ENCODE measurements at places on chromosomes 2 and 18.
A peak's percentile ranks its signal among the peaks of the same experiment; 100 is the strongest.

GRCh38 chr2:10447300-10447894 is 730 bp downstream of the ODC1 start:
- DNase-seq = peak; percentile 53

DNA sequence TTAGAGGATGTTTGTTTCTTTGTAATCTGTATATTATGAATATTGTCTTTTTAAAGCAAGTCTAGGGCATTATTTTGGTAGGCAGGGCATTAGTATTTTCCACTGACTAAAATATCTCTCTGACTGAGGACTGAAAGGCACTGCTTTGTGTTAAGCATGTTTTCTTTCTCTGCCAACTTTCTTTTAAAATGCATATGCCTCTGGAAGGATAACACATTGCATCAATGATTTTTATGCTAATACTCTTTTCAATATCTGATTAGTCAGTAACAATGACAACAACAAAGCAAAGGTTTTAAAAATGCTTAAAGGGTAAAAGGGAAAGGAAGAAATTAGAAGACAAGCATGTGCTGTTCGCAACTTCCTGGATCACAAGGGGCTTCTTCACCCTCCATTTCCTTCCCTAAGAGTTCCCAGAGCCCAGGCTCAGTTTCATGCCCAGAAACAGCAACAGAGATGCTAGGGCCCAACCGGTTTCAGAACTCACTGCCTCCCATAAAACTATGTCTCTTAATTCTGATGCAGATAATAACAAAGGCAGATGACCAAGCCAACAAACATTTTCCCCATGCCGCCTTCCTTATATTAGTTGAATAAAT is 786.8 kb upstream of the ACVR2A start:
- no peak for DNase-seq

GRCh38 chr2:236512902-236513435 is 56.7 kb upstream of the ACKR3 start:
- peak; percentile 53 for DNase-seq

- no peak for DNase-seq
Measured at GRCh38 chr2:120283649-120284048, 31.0 kb downstream of the RALB start.

- DNase-seq = no peak
Measured at GRCh38 chr2:205936446-205936845, 149.5 kb downstream of the INO80D start.

GRCh38 chr18:76315722-76316230 is 179.3 kb downstream of the ZNF516 start:
- DNase-seq = no peak

DNA sequence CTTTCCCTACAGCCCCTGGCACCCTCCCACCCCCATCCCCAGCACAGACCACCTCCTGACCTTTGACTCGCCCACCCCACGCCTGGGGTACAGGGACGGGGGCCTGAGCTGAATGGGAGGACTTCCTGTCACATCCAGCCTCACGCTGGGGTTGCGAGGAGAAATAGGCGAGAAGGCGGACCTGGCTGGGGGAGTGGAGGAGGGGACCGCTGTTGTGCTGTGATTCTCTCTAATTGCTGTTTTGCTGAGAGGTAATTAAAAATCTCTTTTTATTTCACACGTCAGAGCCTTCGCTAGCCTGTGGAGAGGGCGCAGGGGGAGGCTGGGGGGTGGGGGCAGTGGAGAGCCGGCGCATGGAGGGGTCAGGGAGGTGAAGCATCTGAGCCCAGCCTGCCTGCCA is 9.7 kb upstream of the ECEL1 start:
- no peak for DNase-seq

GRCh38 chr2:239394978-239395377 is 5.8 kb downstream of the HDAC4 start:
- no peak for DNase-seq

DNA sequence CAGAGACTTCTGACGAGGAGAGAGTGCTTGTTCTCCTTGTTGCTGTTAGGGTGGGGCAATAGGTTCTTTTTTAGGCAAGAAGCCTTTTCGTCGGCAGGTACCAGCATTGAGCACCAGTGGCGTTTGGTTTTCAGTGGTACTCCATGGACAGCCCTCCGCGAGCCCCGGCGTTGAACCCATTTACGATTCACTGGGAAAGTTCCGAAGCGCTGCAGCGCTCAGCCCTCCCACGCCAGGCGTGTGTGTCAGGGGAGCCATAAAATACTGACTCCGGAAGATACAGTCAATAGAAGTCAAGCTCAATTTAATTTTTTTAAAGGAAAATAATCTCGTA is 494 bp upstream of the ROCK1 start:
- DNase-seq = no peak

DNA sequence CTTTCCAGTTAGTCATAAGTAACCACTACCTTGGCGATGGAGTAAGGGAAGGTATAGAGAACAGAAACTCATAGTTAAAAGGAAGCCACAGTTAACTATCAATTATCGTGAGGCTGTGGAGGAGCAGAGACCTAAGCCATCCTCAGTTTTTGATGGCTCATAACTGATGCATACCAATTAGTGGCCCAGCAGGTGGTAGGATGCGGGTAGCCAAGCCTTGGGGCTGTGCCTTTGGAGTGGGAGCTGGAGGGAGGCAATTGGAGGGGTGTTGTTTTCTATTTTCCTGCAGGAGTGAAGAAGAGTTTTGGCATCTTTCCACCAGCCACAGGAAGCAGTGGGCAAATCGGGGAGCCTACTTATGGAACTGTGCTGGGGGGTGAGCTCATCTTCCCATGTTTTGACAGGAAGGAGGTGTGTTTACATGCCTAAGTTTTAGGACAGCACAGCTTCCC is 194.8 kb downstream of the TPGS2 start:
- no peak for DNase-seq

DNA sequence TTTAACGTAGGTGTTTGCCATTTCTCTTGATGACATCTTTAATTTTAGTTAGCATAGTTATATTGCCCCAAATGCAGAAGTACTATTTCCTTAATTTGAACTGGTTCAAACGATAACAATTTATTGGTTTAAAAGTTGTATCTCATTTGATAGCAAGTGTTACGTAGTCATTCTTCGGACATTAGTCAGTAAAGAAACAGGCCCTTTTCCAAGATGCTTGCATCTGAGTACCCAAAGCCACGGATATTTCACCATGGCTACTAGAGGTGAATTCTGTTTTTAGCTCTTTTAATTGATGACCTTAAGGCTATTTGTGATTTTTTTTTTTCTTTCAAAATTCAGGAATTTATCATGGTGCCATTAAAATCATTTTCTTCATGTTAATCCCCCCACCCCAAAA is 32.1 kb downstream of the GLS start:
- DNase-seq = no peak

GRCh38 chr2:71129114-71129901 is 721 bp downstream of the MCEE start:
- no peak for DNase-seq

DNA sequence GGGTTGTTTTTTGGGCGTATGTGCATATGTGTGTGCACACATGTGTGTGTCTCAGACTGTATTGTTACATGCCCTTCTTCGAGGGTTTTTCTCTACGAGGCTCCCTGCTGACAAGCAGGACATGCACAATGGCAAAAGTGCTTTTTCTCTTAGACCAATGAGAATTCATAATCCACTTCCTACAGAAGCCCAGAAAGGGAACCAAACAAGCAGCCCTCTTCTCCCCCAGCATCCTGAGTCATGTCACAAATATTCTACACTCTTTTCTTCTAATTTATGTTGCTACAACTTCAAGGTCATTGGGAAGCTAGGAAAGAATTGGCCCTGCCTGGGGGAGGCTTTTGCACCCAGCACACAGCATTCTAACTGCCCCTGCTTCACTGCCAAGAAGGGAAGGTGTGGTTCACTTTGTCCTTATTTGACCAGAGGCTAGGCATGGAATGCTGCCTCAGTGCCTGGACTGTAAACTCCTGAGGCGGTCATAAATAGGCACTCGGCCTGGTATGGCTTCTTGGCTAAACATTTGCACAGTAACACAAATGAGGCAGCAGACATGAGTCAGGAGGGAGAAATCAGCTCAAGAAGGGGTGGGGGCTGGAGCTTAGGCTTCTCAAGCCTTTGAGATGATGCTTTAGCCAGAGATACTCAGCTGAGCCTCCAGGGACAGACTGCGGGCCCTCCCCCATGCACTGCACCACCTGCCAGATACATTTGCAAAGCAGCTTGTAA is 92.7 kb upstream of the KLF7 start:
- peak; percentile 57 for DNase-seq

GRCh38 chr18:69686861-69687260 is 260.8 kb downstream of the CD226 start:
- DNase-seq = no peak

DNA sequence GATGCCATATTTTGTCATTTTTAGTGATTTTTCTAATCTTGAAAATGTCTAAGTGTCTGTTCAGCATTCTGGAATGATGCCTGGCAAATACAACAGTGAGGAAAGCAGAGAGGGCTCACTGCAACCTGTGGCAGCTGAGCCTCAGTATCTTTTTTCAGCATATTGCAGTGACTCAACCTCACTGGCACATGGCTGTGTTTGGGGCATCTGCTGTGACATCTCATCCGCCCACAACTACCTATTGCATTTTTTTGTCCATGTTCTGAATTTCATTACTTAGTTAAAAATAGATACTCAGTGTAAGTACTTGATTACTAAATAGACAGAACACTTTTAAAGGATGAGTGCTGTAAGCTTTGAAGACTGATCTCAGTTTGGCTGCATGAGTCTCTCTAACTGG is 10.7 kb downstream of the BABAM2 start:
- DNase-seq = peak; percentile 72

GRCh38 chr2:124382067-124382618 is 357.1 kb downstream of the CNTNAP5 start:
- DNase-seq = no peak

GRCh38 chr2:172397148-172397834 is 30.1 kb upstream of the ITGA6 start:
- DNase-seq = no peak

- no peak for DNase-seq
Measured at GRCh38 chr2:39517102-39517436, 80.0 kb upstream of the MAP4K3 start.

DNA sequence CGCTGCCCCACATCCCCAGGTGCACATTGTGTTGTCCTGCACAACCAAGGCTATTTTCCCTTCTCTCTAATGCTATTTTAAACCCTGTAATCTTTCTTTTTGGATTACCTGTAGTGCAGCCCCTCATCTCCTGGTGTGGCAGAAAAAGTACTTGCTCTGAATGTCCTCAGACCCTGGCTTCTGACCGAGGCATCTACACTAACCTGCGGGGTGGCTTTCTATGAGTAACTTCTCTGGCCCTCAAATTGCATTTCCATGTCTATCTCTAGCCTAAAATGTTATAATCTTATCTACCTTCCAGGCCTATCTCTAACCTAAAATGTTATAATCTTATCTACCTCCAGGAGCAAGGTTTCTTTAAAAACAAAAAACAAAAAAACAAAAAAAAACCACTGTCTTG is 18.2 kb upstream of the SP5 start:
- DNase-seq = no peak

- DNase-seq = no peak
Measured at GRCh38 chr18:35495536-35496314, 2.0 kb downstream of the INO80C start.

- peak; percentile 48 for DNase-seq
Measured at GRCh38 chr2:207352978-207353671, 176.6 kb upstream of the CREB1 start.

GRCh38 chr18:49910986-49911385 is 97.7 kb upstream of the ACAA2 start:
- DNase-seq = no peak

- DNase-seq = no peak
Measured at GRCh38 chr2:100721693-100722092, 98.2 kb upstream of the NPAS2 start.

DNA sequence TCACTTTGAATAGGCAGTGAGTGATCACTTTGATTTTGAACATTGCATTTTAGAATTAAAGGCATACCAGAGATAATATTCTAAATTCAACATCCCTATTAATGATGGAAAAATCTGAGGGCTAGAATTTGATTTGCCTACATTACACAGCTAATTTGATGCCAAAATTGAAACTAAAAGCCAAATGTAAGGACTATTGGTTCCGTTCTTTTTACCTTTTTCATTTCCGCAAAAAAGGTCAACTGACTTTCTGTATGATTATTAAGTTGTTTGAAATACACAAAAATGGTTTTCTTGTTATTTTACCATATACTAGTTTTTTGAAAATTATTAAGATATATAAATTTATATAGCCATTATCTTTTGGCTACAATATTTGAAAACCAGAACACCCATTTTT is 117.5 kb downstream of the SCN3A start:
- no peak for DNase-seq

GRCh38 chr2:173171924-173172643 is 96.4 kb downstream of the MAP3K20 start:
- no peak for DNase-seq

DNA sequence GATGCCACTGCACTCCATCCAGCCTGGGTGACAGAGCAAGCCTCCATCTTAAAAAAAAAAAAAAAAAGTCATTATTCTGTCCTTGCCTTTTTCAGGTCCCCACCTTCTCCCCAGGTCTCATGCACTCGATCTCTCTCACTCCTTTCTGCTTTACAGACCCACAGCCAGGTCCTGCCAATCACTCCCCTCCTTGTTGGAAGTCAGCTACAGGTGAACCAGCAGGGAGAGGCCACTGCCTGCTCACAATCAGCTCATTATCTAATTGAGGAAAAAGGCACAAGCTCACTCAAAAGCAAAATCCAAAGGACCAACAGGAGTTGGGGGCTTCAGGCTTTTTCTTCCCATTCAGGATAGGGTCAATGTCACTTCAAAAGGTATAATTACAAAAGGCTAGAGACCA is 2.0 kb downstream of the WDFY1 start:
- DNase-seq = no peak

DNA sequence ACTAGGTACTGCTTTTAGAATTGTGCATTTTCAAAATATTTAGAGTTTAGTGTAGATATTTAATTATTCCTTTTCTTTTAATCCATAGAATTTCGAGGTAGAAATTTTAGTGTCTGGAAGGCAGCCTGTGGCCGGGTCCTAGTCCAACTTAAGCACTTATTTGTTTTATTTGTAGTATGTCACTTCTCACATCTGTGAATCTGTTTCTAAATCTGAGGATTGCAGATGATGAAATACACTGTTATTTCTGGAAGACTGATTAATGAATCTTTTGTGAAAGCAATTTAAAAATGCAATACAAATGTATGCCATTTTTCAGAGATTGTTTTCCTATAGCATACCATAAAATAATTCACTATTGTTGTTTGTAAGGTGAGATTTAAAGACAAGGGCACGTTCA is 483.9 kb upstream of the TRIB2 start:
- no peak for DNase-seq

DNA sequence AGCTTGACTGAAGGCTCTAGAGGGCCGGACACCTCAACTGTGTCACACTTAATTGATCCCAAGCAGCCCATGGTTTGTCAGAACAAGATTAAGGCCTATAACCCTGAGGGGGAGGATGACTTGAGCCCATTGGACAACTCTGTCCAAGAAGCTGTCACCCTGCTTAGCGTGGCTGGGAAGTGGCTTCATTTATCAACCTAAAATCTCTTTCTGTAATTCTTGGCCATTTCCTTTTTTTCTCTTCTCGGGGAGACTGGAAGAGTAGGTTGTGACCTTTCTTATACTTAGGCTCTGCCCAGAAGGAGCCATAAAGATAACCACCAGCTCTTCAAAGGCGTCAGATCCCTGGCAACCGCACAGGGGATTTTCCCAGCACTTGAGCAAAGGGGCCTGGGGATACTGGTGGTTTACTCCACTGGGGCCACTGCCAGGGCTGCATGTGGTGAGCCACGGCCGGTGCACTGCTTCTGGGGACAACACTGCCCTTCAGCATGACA is 265.5 kb downstream of the CYRIA start:
- DNase-seq = no peak

- no peak for DNase-seq
Measured at GRCh38 chr2:237422309-237422708, 8.3 kb upstream of the COL6A3 start.
